ENCODE measurements at places on chromosomes 5 and 9.

- DNase-seq: no peak
These were observed 56.0 kb upstream of the SARDH start for GRCh38 chr9:133794016-133794760.

- DNase-seq: peak; percentile 53
These were observed 910 bp upstream of the GARNL3 start for GRCh38 chr9:127263664-127264063.

GRCh38 chr9:123319541-123320339 is 36.3 kb upstream of the CRB2 start:
- DNase-seq: no peak

DNA sequence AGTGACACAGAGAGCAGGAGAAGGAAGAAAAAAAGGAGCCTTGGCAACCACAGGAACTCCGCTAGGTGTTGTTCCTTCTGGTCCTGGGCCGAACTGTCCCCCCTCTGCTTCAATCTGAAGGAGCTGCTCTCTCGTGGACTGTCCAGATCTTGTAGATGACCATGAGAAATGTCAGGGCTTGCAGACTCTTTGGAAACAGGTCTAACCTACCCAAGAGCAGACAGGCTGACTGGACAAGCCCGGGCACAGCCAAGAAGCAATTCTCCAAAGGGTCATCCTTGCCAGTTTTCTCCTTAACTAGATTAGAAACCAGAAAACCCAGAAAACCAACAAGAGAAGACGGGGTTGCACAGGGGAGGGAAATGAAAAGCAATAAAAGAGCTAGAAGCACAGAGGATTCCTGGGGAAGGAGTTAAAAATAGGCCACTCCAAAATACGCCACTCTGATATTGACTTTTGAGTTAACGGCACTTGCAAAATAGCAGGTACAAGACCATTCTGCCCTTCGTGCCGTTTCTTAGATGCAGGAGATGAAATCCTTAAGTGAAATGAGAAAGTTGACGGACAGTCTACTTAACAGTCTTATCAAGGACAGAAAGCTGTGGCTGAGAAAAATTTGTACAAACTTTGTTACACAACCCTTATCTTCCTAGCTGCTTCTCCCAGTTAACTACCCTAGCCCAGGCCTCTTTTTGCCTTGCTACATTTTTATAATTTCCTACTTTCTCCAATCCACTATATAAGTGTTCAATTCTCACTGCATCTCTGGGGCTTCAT is 5.8 kb downstream of the GCNT4 start:
- DNase-seq: no peak

DNA sequence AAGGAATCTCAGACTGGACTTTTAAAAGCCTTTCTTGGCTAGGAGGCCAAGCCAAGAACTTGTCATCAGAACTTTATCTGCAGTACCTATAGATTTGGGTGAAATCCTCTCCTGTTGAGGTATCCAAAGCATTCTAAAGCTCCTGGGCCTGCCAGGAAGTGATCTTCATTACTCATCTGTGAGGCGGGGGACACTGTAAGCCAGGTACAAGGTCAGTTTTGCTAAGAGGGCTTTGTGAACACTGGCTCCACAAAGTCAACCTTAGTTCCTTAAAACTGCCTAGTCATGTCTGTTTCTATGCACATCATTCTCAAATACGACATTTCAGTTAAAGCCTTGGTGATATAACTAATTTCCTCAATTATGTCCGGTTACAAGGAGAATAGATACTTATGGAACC is 236.7 kb downstream of the PIK3R1 start:
- no peak for DNase-seq

- DNase-seq: no peak
These were observed 85.2 kb downstream of the CYFIP2 start for GRCh38 chr5:157350939-157351801.

DNA sequence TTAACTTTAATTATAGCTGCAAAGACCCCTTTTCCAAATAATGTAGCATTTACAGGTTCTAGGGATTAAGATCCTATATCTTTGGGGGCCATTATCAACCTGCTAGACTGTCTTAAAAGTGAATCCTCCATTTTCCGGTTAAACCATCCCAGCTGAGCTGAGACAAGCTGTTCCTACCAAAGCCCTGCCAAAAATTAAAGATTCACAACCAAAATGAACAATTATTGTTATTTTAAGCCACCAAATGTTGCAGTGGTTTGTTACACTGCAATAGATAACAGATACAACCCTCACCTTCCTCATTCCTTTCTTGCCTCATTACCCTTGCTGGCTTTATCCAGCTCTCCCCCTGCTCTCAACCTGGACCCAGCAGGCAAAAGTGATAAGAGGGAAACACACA is 343.4 kb downstream of the CDK5RAP2 start:
- no peak for DNase-seq

- DNase-seq: no peak
These were observed 8.3 kb upstream of the MED7 start for GRCh38 chr5:157150995-157151394.

DNA sequence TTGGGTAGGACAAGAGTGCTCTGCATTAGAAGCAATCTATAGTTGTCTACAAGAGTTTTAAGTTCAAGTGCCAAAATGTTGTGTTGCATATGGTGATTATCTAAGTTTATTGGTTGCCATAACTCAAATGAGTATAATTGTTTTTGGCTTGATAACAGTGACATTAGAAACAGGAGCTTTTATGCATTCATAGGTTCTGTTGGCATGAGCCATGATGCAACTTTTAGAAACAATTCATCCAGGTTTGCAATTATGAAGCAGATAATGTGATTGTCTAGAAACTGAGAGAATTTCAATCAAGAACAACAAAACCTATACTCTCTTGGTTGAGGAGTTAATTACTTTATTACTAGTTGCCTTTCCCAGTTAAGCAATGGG is 137.0 kb downstream of the PBX3 start:
- DNase-seq: no peak

DNA sequence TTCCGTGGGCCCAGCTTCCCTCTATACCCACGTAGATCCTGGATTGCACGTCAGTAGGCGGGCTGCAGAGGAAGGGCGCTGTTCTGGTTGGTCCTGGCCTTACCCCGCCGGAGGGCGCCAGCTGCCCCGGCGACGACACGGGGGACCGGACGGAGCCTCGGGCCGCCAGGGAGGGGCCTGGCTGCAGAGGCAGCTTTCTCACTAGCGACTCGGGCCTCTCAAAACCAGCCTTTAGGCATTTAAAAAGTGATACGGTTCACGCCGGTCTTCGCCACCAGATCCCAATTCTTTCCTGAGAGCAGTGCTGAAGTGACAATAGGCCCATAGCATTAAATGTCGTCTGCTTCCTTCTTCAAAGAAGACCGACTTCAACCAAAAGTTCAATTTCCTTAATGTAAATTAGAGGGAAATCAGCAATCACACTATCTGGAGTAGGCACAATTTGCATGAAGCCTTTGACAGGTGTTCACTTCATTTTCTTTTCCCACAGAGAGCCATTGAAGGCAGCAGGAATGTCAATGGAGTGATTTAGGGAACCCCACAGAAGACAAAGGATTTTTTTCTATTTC is 17.6 kb upstream of the UBE2D2 start:
- peak; percentile 56 for DNase-seq

GRCh38 chr9:29285818-29286217 is 1712.5 kb upstream of the C9orf72 start:
- no peak for DNase-seq

DNA sequence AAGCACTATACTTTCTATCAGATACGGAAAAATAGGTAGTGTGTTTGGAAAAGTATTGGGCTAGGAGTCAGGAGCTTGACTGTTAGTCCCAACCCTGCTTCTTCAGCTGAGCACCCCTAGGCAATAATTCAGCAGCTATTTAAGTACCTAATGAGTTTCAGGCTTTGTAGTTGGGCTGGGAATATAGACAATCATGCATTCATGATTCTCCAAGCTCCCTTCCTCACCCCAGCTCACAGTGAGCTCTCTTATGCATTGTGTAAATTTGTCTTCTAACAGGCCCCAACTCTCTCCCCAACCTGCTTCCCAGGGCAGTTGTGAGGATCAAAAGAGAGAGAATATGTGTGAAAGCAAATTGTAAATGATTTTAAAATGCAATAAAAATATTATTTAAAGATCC is 201.2 kb downstream of the MSX2 start:
- DNase-seq: no peak

DNA sequence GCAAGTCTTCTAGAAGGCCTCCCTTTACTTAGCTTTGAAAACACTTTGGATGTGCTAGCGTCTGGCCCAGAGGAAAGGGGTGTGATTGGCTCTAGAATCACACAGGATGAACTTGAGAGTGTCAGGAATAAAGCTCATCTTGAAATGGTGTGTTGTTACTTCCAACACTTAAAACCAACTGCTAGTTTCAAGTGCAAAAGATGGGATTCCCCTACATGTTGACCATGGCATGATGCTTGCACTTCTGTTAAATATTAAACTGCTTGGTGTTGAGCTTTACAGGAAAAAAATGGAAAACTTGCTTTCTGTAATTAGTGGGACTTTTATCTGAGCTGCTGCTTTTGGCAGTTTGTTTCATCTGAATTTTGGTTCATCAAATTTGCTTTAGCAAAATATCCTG is 261.1 kb downstream of the MED10 start:
- no peak for DNase-seq

- peak; percentile 75 for DNase-seq
These were observed 116.1 kb upstream of the RASA1 start for GRCh38 chr5:87151547-87151946.

DNA sequence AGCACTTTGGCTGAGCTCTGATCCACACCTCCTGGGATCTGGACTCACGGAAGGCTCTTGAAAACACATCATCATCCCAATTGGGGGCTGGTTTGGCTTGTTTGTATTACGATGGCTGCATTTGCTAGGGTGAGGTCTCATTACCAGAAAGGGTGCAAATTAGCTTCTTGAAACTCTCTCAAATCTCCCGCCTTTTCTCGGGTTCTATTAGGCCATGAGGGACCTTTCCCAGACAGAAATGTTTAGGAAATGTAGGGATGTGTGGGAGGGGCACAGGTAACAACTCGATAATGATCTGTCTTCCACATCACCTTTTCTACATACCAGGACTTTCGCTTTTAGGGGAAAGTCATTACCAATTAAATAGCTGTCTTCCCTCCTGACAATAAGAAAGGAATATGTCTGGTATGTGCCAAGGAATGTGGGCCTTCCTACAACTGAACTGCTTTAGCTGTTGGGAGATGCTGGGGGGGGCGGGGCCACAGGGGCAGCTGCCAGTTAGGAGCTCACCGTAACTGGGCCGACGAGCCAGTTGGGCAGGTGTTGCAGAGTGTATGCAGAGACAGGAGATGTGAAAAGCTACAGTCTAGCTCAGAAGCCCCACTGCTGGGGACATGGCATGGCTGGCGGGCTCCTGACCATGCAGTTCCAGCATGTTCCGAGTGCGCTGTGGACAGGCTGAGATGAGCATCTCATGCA is 71.2 kb downstream of the AK8 start:
- no peak for DNase-seq

DNA sequence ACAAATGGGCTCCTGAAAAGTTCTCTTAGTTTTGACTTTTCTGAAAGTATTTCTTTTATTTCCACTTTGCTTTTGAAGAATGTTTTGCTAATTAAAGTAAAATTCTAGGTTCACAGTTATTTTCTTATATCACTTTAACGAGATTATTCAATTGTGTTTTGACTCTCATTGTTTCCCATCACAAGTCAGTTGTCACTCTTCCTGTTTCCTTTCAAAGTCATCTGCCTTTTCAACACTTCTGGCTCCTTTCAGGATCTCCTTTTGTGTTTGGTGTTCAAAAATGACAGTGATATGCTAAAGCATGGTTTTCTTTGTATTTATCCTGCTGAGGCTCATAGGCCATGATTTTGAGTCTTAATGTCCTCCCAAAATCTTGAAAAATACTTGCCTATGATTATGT is 235.4 kb upstream of the TAS2R1 start:
- no peak for DNase-seq

DNA sequence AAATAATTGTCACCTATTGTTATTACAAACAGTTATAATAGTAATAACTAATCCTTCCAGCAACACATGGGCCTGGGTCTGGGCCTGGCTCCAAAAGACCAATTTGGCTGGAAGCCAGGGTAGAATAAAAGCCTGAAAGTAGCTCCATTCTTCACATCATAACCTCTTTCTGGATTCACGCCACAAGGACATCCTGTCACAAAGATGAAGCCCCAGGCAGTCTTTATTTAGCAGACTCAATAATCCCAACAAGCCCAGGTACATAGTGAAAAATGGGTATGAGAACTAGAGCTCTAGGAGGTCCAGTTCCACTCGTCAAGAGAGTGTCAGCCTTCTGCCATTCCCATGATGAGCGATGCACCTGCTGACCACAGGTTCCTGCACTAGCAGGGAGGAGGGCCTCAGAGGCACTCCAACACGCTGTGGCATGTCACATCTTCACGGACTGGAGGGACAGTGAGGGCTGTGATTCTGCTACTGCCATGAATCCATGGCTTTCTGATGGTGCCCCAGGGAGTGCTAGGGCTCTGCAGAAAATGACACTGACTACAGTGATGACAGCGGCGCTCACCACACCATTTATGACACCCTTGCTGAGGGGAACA is 124.9 kb downstream of the SPOCK1 start:
- no peak for DNase-seq

GRCh38 chr9:95143591-95144561 is 173.6 kb downstream of the FANCC start:
- no peak for DNase-seq

GRCh38 chr9:137279741-137280473 is 2.4 kb downstream of the TOR4A start:
- DNase-seq: no peak

DNA sequence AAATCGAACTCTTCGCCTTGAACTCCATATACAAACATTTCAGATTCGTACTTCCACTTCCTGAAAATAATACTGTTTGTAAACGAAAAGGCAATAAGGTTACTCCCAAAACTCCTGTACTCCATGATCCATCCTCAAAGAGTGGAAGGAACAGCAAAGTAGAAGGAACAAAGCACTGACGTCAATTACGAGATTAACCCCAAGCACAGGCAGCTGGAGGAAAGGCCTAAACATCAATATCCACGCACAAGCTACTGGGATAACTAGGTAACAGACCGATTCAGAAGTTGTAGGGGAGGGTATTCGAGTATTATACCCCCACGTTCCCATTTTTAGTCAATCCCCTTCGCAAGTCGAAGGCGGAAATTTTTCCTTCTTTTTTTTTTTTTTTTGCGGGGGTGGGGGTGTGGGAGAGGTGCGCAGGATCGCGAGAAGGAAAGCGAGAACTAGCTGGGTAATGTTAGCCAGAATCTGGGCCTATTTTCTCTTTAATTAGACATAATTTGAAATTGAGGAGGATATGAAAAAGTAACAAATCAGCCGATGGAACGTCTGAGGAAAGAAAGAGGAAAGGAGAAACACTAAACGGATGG is 909 bp downstream of the AFF4 start:
- DNase-seq: peak; percentile 80
